NCI-H774 (cell line): ENCODE measurements at places on chromosomes 12 and 14.

GRCh38 chr12:58441483-58441882 is 478.8 kb downstream of the LRIG3 start:
- DNase-seq: no peak

GRCh38 chr12:54270345-54270744 is 9.6 kb downstream of the CBX5 start:
- no peak for DNase-seq

GRCh38 chr14:101588990-101589389 is 27.7 kb downstream of the DIO3 start:
- DNase-seq: no peak

DNA sequence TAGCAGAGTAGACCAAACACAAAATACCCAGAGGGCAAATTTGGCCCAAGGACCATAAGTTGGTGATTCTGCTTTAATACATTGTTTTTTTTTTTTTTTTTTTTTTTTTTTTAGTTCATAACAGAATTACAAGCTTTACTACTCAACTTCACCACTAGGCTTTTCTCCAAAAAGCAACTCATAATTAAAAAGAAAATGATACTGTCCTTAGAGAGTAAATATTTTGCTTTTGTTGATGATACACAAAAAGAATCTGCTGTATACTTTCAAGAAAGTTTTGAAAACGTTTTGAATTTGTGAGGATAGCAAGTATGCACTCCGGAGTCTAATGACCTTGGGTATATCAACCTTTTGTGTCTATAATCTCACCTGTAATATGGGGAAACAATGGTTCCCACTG is 68.9 kb upstream of the LMO3 start:
- no peak for DNase-seq

GRCh38 chr12:106721915-106722314 is 52.6 kb upstream of the RIC8B start:
- no peak for DNase-seq

DNA sequence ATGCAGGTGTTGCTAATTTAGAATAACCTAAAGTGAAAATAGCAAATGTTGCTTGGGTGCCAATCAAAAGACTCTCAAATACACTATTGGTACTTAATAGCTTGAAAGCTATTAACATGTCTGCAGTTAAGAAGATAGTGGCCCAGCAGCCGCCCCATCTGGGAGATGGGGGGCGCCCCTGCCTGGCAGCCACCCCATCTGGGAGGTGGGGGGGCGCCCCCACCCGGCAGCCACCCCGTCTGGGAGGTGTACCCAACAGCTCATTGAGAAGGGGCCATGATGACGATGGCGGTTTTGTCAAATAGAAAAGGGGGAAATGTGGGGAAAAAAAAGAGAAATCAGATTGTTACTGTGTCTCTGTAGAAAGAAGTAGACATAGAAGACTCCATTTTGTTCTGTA is 923.1 kb upstream of the MDGA2 start:
- DNase-seq: no peak

- no peak for DNase-seq
These were observed 82.9 kb upstream of the RIN3 start for GRCh38 chr14:92430686-92431085.

- DNase-seq: no peak
These were observed 1.2 kb upstream of the NEK9 start for GRCh38 chr14:75127903-75128595.

GRCh38 chr12:92062539-92063493 is 82.8 kb downstream of the BTG1 start:
- no peak for DNase-seq

GRCh38 chr12:116365606-116366455 is 88.3 kb upstream of the MED13L start:
- DNase-seq: no peak

DNA sequence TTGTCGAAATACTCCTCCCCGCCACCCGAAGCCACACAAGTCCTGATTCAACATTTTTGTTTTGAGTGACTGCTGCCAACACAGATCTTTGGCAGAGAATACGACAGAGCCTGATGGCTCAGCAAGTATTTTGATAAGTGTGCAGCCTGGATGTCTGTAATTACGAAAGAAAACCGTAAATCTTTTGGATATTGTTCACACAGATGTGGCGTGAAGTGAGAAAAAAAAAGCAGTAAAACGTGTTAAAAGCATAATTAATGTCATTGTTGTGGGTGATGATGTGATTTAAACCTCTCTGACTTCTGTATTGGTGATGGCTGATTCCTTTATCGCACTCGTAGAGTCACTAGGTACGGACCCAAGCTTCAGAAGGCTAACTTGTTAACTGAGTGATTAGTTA is 98.7 kb downstream of the PHETA1 start:
- no peak for DNase-seq

DNA sequence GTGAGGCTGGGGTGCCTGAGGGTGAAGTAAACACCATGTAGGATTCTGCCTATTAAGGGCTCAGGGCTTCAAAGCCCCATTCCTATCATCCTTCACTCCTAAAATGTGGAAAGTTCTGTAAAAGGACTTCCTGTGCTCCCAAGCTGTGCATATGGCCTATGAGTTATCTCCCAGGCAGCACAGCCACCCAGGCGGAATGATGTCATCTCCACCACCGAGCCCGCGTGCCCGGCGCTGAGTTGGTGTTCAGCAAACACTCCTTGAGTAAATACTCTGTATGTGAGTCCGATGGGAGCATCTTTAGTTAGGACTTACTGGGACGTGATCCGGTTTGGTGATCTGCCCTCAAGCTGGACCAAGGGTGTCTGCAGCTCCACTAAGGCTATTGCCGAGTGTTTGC is 437.3 kb downstream of the MED13L start:
- peak; percentile 48 for DNase-seq

DNA sequence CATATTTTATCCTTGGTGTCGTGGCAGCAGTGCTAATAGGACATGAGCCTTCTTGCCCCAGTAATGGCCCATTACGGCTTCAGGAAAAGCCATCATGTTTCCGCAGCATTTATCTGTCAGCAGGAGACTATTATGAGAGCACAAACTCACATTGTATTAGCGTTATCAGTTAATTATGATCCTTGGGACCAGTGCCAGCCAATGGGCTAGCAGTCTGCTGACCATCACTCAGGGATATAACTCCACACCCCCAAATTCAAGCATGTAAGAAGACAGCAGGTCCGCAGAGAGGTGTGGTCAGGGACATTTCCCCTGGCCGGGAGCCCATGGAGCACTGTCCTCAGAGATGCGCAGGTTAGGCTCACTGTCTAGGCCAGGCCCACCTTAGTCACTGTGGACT is 4.9 kb upstream of the ESRRB start:
- DNase-seq: no peak

- DNase-seq: no peak
These were observed 21.5 kb downstream of the FAM222A start for GRCh38 chr12:109735051-109735521.

DNA sequence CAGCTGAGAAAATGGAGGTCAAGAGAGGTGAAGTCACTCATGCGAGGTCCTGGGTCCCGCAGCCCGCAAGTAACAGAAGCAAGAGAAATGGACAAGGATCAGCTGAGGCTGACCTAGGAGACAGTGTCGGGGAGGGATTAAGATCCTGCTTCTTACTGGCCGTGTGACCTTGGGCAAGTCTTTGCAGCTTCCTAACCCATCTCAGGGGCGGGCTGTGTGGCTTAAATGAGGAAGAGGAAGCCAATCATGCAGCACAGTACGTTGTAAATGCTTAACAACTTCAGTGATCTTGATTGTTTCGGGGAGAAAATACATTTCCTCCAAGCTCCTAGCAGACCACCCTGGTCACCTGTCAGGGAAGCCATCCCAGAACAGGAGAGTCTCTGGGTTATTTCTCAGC is 7.1 kb upstream of the PGF start:
- no peak for DNase-seq

DNA sequence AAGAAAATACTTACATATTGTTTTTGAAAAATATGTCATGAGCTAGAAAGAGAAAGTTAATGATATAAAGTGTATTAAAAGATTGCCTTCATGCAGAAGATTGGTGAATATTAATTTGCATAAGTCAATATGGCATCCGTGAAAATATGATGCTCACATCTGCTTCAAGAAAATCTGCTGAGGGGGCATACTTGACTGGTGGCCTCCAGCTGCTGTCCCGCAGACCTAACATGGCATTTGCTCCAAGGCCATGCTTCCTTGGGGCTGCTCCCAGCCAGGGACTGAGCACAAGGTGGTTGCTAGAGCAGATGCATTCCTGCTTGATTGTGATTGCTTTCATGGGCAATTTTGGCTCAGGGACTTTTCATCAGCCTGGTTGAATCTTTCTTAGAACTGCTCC is 133.8 kb downstream of the TTC6 start:
- DNase-seq: no peak

- DNase-seq: peak; percentile 94
These were observed 58.6 kb downstream of the SLC38A1 start for GRCh38 chr12:46209914-46210872.

- DNase-seq: no peak
These were observed 327.8 kb downstream of the PDZRN4 start for GRCh38 chr12:41515953-41516352.

DNA sequence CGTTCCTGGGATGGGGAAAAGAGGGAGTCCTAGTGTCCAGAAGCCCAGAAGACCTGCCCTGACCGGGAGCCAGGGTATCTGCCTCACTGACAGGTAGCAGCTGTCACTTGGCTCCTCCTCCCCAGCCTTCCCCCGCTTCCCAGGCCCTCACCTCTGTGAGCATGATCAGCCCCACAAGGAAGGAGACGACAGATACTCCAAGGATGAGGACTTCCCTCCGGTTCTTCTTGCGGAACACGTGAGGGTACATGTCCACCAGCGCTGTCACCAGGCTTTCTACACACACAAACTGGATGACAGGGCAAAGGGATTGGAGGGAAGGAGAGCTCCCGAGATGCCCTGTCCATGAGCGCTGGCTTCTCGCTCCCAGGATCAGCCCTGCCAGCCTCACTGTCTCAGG is 9.9 kb upstream of the SLC6A12 start:
- DNase-seq: no peak

DNA sequence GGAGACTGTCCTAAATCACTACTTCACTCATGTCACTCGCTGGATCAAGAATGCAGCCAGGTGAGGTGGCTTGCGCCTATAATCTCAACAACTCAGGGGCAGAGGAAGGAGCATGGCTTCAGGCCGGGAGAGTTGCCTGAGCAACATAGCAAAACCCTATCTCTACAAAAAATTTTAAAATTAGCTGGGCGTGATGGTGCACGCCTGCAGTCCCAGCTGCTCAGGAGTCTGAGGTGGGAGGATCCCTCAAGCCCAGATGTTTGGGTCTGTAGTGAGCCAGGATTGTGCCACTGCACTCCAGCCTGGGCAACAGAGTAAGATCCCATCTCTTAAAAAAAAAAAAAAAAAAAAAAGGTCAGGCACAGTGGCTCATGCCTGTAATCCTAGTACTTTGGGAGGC is 5.9 kb downstream of the SMAGP start:
- DNase-seq: no peak

DNA sequence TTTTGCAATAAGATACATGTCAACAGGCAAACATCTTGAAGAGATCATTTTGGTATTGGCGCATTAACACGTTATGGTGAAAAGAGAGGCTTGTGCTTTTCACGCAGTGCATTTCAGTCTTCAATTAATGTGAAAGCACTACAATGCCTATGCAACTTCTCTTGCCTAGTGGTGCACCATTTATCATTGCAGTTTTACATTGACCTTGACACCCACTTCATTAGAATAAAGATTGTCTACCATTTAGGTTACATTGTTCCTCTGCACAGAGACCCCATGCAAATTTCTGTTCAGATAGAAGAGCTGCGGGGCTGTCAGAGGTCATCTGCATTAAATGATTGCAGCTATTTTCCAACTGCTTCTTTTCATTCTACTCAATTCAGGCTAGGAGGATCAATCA is 212.2 kb upstream of the NPAS3 start:
- no peak for DNase-seq

DNA sequence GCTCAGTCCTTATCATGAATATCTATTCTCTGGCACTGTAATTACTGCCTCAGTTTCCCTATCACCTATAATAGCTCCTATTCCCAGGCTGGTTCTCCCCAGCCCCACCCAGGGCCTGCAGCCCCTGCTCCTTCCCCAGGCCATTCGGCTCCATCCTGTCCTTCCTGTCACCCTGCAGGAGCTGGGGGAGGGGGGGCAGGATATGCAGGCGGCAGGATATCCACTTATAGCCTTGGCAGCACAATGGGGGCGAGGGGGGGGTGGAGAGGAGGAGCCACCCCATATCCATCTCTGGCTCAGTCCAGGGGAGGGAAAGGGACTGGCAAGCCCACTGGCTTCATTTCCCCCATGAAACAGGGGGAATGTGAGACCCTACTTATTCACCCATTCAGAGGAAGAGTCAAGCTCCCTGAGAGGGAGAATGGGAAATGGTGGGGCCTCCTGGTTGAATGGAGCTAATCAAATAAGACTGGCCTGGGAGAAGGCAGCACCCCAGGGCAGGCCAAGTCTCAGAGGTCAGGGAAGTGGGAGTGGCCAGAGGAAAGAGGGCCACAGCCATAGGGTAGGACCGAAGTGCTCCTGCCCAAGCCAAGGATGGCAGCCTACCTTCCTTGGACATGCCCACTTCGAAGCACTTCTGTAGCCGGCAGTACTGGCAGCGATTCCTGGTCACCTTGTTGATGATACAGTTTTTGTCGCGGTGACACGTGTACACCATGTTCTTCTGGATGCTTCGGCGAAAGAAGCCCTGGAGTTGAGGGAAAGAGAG is 7.8 kb upstream of the ITGB7 start:
- DNase-seq: no peak

- DNase-seq: no peak
These were observed 23.5 kb upstream of the NEDD1 start for GRCh38 chr12:96883571-96883970.

DNA sequence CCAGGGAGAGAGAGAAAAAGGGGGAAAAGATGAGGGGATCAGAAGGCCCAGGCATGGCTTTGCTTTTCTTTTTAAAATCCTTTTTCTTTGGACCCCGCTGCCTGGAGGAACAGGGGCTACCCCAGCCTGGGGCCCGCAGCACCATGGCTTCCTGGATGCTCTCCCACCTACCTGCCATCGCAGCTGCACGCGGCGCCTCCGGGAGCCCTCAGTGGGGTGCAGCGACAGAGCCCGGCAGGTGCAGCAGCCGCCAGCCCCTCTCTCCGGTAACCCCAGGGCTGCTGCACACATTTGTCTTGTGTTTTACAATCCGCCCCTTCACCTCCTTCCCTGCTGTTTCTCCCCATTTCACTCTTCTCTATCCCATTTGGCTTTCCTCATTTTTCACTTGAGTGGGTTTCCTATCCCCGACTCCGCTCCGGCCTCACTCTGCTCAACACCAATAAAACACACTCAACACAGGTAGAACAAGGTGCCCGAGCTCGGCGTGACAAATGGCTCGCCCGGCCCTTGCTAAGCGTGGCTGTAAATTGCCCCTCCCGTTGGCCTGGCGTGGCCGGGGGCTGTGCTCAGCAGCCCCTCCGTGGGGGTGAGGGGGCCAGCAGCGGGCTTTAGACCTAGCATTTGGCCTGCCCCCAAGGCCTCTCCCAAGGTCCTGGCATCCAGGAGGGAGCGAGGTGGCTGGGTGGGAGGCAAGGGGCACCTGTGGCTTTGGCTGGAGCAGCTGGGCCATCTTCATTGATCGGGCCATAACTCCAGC is 52.6 kb upstream of the GPATCH2L start:
- no peak for DNase-seq

- DNase-seq: peak; percentile 73
These were observed 7.8 kb upstream of the DTX1 start for GRCh38 chr12:113048716-113049127.

GRCh38 chr12:116138781-116139180 is 138.7 kb downstream of the MED13L start:
- DNase-seq: no peak
